NAMALWA (cell line): ENCODE measurements at places on chromosomes 1 and 21.

DNA sequence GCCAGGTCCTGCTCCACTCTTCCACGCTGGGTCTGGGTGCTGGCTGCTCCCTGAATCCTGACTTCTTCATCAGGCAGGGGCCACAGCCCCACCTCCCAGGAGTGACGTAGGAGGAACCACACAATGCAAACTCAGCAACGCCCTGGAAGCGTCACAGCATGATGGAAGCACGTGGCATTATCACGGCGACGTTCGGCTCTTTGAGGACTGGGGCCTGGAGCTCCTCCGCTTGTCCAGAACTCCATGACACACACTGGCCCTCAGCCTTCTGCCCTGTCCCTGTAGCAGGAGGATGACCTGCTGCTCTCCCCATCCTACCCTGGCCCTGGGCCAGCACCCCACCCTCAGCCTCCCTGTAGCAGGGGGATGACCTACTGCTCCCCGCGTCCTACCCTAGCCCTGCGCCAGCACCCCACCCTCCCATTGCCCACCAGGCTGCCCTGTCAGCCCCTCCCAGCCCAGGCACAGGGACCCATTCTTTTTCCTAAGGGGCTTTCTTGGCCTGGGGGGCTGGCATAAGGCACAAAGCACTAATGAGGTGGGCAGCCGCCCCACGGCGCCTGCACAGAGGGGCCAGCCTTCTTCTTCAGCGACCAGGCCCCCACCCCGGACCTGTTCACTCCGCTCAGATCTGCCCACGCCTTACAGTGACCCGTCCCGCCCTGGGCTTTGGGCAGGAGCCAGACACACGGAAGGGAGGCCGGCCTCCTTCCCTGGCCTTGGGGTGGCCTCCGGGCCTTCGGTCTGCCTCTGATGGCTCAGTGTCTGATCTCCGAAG, 65.7 kb downstream of the DHRS3 start:
- no peak for DNase-seq

DNA sequence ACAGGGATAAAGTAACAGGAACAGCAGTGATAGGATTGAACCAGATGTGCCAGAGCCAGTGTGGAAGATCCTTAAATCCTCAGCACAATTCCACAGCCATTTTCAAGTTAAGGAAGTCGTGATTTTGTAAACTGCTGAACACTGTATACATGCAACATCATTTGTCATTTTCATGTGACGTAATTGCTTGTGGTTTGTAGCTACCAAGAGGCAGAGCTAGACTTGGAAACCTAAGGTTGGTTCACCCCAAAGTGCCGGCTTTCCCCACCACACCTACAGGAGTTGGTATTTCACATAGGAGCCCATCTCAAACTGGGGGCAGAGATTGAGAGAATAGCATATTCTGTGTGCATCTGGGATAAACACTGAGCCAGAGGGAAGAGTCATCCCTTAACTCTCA, 113.9 kb downstream of the CAPN8 start:
- DNase-seq: no peak

DNA sequence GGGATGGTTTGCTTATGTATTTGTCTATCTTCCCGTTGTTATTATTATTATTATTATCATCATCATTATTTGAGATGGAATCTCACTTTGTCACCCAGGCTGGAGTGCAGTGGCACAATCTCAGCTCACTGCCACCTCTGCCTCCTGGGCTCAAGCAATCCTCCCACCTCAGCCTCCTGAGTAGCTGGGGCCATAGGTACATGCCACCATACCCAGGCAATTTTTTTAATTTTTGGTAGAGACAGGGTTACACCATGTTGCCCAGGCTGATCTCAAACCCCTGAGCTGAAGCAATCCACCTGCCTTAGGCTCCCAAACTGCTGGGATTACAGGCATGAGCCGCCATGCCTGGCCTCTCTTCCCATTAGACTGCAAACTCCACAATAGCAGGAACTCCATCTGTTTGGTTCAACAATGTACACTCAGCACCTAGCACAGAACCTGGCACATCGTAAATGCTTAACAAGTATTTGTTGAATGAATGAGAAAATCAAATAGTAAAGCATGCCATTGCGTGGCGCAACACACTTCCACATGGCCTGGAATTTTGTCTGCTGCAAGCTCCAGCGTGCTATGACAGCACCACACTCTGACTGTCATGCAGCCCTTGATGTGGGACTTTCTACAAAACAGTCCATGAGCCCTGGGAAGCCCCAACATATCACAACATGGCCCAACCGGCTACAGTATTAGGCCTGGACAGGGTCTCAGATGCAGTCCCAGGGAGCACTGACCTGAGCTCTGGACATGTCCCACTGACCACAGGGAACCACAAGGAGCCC, 3.8 kb upstream of the TINAGL1 start:
- DNase-seq: no peak

DNA sequence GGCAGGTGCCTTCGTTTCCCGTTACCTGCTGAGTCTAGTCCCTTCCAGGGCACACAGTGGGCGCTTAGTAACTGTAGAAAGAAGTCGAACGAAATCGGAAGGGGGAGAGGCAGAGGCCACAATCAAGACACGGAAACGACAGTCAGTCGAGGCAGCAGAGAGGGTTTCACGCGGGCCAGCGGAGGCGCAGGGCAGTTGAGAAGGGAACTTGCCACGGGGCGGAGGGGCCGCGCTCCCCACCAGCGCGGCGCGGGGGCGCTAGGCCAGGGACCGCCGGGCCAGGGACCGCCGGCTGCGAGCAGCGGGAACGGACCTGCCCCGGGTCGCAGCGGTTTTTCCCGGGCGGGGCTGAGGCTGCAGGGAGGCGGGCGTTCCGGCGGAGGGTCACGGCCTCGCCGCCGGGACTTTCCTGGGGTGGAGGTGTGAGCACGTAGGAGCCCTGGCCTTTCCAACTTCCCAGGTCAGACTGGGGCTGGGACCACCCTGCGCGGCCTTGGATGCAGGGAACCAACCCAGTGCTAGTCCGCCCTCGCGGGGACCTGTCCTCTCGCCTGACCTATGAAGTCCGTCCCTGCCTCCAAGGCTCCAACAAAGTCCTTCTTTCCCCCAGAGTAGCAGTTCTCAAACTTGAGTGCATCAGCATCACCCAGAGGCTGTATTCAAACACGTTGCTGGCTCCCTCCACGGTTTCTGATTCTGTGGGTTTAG, 150.1 kb upstream of the FGGY start:
- no peak for DNase-seq

GRCh38 chr21:14547834-14548513, 1.9 kb upstream of the SAMSN1 start:
- no peak for DNase-seq

GRCh38 chr1:17429183-17429582, 10.3 kb downstream of the RCC2 start:
- DNase-seq: no peak

DNA sequence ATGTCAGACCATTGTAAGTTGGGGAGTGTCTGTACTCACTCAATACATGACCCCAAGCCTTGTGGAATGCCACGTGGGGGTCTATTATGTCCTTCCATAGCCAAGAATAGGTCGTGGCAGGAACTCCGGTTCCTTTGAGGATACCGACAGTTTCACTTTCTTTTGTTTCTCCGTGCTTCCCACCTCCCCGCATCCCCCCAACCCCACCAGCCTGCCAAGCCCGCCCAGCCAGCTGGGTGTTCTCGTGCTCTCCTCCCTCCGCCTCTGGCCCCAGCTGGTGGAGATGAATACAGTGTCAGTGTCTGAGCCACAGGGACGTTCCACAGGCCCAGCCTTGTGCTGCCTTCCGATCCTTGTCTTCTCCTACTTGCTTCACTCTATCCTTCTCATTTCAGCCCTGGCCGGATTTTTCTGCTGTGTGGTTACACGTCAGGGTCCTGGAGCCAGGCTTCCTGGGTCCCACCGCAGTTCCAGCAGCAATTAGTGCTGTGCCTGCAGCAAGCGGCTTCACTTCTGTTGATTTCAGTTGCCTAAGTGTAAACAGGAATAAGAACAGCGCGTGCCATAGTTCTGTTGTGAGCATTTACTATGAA, 4.1 kb upstream of the AGTRAP start:
- no peak for DNase-seq

DNA sequence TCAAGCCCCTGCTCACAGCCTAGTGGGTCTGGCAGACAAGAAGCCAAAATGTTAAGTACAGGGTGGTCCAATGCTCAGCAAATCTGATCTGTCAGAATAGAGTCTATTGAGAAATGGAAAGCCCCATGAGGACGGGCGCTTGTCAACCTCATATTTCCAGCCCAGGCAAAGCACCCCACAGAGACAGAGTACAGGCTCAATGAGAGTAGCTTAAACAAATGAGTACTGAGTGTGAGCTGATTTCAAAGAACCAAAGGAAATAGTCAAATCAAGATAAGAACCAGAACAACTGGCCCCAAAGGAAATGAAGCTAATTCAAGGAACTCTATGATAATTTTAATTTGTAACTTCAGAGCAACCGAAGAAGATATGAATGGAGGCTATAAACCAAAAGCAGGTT, 44.6 kb upstream of the SLC30A1 start:
- DNase-seq: no peak

- no peak for DNase-seq
These were observed 27.8 kb upstream of the NFASC start for GRCh38 chr1:204842892-204843291.

DNA sequence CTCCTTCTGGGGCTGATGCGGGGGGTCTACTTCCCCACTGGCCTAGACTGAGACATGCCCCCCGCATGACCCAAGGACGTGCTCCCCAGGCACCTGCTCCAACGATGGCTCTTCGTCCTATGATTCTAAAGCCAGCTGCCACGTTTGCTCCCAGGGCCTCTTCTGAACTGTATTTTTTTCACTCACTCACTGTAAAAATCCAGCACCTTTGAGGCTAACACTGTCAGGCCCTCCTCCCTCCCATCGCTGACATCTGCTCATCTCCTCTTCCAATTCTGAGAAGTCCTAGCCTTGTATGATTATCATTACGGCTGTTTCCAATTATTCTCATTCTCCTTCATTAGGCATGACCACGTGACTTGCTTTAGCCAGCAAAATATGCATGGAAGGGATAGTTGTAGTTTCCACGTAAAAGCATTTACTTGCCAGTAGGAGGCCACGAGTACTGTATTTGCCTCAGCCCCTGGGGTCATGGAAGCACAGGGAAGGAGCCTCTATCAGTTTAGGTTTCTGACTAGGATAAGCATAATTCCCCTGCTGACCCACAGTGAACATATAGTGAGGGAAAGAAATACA, 19.1 kb upstream of the EDN2 start:
- no peak for DNase-seq

DNA sequence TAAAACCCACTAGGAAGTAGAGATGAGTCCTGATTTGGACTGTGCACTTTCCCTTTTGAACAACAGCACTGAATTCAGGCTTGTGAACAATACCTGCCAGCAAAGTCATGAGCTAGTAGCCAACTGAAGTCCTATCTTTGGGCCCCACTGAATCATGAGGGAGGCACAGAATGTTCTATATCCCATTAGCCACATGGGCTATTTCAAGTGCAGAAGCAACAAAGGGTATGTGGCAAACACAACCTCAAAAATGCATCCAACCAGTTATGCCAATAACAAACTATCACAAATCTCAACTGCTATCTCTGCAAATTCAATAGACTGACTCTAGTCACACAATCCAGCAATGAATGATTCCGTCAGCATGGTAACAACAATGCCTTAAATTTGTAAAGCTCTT, 276.0 kb downstream of the MRPL39 start:
- no peak for DNase-seq

DNA sequence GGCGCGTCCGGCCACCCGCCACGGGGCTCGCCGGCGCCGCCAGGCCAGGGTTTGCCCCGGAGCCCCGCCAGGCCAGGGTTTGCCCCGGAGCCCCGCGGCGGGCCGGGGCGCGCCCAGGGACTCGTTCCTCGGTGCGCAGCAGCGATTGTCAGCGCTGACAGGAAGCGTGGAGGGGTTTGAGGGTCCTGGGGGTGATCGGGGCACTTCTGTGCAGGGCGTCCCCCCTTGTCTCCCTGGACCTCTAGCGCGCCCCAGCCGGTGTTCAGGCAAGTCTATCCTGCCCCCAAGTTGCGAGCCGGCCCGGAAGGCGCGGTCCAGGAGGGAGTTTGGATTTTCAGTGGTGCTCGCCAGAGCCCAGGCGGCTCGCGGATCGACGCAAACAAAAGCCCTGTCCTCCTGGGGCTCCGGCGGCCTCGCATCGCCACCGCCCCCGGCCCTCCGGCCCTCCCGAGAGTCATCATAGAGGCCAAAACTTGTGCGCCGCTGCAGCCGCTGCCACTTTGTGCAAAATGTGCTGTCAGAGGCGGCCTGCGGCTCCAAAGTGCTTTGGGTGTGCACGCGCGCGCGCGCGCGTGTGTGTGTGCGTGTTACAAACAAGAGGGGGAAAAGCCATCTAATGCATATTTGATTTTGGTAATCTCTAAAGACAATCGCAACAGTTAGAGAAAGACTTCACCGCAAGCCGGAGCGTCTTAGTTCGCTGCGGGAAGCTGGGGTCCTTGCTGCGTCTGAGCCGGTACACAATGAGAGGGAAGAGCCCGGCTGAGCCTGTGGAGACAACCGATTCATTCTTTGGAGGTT, 1.0 kb downstream of the ROR1 start:
- peak; percentile 74 for DNase-seq

DNA sequence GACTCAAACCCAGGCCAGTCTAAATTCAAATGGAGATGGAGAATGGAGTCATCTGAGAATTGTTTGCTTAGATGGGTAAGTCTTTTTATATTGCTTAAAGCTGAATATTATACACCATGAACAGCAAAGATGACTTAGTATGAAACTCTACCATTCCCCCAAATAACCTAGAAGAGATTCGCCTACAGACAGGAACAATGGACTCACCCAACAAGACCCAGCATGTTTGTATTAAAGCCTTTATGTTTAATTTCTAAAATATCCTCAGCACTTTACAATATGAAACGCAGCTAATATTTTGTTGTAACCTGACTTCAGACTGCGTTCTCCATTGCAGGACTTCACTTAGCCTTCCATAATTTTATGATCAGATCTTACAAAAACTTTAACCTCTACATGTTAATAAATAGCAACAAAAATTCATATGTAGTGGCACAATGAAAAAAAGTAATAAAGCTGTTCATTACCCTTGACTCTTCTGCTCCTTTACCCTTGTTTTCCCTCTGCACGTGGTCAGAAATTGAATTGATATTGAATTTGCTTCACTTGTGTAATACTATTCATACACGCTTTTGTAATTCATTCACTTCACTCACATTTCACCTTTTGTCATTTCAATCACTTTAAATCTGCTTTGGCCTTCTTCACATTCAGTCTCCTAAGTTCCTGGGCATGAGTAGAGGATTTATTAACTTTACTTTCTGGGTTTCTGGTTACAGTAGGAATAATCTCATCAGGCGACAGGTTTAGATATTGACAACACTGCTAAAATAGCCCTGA, 177.3 kb upstream of the PTBP2 start:
- no peak for DNase-seq

DNA sequence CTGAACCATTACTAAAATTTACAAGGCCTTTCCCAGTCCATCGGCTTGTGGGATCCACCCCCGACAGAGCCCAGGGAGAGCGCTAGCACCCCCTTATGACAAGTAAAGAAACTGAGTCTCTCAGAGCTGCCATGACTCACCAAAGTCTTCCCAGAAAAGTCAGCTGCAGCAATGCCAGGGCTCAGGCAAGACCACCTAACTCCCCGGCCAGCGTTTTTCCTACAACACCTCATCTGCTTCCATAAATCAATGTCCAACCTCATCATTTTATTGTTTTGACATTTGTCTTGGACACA, 15.0 kb downstream of the DHCR24 start:
- no peak for DNase-seq
